ENCODE measurements at places on chromosomes 7 and 10.

DNA sequence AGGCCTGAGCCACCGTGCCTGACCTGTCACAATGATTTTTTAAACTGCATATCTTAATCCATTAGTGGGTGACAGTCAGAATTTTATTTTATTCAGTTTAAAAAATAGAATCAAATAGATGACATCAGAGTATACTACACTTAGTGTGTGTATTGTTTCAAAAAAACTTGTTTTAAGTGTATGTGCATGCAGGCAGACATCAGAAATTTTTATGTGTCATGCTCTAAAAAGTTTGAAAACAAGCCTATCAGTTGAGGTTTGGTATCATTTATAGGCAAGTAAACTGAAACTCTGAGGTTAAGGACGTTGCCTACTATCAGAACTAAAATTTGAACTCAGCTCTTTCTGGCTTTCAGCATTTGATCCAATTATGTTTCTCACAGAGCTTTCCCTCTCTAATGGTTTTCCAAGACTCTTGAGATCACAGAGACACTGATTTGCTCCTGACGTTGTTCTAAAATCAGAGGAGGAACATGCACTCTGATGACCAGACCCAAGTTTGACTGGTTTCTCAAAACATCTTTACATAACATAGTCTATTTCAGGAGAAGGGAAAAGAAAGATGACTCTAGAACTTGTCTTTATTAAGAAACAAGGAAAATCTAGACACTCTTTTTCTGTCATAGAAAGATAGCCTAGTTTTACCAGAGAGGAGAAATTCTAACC is 188.6 kb downstream of the AUTS2 start:
- no peak for DNase-seq

DNA sequence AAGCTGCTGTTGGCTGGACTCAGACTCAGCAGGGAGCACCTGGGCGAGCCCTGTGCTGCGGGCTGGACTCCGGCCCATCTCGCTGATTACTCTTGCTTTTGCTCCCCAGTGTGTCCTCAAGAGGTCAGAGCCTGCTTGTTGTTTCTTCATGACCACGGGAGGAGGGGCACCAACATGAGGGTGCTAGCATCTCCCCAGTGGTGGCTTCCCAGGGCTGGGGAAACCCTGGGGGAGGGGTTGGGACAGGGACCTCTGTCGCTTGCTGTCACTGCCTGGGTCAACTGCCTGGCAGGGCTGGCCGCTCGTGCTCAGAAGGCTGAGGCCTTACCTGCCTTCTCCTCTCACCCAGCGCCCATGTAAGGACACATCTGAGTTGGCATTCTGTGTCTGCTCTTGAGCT is 152.3 kb upstream of the SHH start:
- DNase-seq: no peak

DNA sequence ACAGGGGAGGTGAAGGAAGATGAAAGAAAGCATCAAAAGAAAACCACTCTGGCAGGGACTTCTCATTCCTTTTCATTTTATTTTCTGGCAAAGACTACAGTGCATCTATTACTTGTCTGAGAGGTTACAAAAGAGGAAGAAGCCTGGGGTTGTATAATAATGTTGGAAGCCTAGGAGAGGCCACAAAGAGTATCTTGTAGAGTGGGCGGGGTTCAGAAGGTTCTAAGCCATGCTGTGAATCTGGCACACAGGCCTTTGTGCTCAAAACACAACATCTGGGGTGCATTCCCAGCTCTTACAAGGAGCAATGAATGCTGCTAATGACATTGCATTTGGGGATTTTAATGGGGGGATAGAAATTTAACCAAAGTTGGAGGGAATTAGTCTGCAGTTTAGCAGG is 49.4 kb downstream of the MRPL32 start:
- no peak for DNase-seq

DNA sequence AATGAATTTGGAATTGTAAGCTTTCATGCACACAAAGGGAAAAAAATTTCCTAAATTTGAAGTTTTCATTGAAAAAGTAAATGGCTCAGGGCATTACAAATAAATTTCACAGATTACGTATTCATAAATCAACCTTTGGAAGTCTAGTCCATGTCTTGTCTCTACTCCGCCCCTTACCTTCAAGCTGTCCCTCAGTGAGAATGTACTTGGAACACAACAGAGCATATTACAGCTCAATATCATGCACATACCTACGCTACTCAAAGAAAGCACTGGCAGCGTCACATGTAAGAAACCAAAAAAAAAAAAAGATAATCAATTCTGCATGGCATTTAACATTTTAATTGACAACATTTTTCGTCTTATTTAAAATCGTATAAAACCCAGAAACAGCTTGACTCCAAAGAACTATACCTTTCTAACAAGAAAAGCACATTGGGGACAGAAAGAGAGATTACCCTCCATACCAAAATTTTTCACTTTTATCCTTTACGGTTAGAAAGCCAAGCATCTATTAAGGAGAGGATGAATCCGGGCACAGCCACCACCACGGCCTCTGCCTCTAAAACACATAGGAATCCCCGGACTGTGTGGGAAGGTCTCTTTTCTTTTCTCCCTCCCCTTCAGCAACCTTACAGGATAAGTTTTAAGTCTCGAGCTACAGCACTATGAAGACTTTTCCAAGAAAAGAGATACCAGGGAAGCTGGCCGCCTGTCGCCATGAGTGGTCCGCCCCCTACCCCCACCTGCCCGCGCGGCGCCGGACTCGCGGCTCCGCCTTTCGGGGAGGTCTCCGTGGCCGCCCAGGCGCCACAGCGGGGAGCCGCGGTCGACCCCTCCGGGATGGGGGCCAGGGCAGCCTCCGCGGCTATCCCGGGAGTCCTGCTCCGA is 1.1 kb downstream of the JMJD1C start:
- DNase-seq: peak; percentile 64

DNA sequence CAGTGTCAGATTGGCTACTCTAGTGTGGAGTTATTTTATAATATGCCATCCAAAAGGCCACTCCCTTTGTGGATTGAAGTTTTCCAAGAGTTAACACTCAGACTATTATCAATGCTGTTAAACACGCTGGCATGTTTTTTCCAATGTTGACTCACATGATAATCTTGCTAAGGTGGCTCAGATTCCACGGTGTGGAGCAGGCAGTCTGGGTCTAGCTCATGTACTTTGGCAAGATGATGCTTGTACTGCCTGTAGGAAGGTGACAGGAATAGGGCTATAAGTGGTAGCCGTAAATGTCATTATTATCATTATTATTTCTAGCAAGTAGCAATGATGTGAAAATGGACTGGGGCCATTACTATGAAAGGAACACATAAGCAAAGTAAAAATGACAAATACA is 79.4 kb upstream of the TBX20 start:
- no peak for DNase-seq

DNA sequence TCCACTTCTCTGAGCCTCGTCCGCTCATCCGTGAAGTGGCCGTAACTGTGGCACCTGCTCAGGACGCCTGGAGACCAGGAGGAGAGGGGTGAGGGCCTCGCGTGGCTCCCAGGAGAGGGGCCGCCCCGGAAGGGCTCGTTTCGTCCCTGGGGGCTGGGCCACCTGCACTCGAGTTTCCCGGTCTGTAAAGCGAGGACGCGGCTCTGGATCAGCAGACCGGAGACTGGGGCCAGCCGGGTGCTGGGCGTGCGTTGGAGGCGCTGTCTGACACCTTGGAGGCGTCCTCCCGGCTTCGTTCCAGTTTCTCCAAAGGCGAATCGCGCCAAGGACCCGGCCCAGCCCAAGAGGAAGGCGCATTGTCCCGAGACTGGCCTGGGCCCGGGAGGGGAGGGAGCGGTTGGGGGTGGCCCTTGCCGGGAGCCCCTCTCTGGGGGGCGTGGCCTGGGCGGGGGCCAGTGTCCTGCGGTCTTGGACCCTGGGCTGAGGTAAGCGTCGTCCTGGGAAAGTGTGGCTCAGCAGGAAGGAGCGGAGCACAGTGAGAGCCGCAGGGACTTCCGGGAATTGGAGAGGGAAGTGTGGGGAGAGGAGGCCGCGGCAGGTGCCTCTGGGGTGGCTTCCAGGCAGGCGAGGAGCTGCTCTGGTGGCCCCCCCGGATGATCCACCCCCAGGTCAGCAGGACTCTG is 89.6 kb downstream of the FOXL3 start:
- DNase-seq: no peak

GRCh38 chr7:113715981-113716856 is 202.6 kb downstream of the PPP1R3A start:
- no peak for DNase-seq

- DNase-seq: no peak
Measured at GRCh38 chr10:64586934-64587503, 1065.8 kb downstream of the REEP3 start.

- no peak for DNase-seq
Measured at GRCh38 chr10:58143944-58144343, 123.8 kb downstream of the IPMK start.

DNA sequence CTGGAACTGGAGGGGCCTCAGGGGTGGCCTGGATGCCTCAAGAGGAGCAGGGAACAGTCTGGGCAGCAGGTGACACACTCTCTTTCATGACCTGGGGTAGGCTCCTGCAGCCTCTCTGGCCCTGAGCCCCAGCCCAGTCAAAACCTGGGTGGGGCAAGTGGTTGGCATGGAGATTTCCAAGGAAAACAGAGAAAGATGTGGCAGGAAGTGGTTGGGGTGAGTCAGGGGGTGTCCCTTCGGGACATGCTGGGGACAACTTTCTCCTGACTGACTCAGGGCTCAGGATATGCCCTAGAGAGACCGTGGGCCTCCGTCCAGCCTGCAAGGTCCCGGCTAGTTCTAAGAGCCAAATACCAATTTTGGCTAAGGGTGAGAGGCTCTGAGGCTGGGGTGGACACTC is 2.9 kb downstream of the AQP1 start:
- peak; percentile 85 for DNase-seq

- no peak for DNase-seq
Measured at GRCh38 chr10:76282061-76283025, 850.9 kb downstream of the LRMDA start.

- DNase-seq: no peak
Measured at GRCh38 chr10:111246814-111247452, 170.1 kb downstream of the ADRA2A start.

- no peak for DNase-seq
Measured at GRCh38 chr10:100489396-100489795, 26.6 kb downstream of the WNT8B start.

DNA sequence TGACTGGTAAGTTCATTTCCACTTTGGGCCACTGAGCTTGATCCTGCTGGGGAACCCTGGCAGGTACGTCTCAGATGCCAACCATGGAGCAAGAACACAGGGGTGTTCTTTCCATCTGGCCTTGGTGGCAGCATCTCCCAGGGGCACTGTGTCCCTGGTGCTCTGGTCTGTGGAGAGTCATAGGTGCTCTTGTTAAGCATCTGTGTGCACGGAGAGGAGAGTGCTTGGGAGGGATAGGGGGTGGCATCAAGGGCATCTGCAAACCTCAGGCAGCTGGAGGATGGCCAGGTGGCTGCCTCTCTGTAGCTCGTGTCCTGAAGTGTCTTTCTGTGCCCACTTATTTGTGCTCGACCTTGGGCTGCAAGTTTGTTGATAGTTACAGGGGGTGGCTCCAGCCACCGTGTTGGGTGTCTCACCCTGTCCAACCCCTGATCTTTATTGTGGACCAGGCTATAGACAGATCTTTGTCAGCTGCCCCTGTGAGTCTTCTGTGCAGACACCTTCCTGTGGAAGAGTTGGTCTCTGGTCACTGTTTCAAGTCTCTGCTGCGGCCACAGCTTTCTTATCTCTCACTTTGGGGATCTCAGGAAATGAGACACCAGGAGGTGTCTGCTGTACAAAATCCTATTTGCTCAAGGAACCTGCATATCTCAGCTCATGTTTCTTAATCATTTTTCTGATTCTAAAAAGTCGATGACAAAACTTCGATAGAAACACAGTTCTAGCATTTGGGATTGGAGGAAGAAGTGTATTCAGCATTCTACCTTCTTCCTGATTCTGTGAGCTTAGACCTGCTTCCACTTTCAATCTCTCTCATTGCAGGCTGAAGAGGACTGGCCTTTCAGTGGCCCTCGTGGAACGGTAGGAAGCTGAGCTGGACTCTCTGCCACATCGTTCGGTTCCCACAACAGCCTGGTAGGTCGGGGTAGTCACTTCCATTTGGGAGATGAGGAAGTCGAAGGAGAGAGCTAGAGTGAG is 17.2 kb upstream of the GIMAP8 start:
- DNase-seq: no peak

- peak; percentile 79 for DNase-seq
Measured at GRCh38 chr10:91664426-91664825, 31.6 kb upstream of the PPP1R3C start.

DNA sequence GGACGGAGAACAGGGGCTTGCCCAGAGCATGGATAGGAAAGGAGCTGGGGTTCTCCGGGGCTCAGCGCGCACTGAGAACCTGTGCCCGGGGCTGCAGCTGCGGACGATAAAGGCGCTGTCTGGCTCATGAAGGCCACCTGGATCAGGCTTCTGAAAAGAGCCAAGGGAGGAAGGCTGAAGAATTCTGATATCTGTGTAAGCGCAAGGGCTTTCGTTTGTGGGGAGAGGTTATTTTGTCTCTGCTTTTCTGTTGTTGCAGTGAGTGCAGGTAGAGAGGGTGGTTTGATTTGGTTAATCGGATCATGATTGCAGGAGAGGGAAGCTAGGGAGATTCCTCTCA is 250.5 kb downstream of the NSUN6 start:
- no peak for DNase-seq

GRCh38 chr10:116728526-116729096 is 13.8 kb downstream of the HSPA12A start:
- DNase-seq: no peak
